ENCODE measurements at places on chromosomes 5 and 9.

GRCh38 chr5:88555674-88556073 is 287.0 kb upstream of the TMEM161B start:
- no peak for DNase-seq

- DNase-seq: no peak
These were observed 27.0 kb downstream of the AQP7 start for GRCh38 chr9:33375238-33375840.

GRCh38 chr5:126403876-126404275 is 19.3 kb upstream of the GRAMD2B start:
- DNase-seq: no peak

DNA sequence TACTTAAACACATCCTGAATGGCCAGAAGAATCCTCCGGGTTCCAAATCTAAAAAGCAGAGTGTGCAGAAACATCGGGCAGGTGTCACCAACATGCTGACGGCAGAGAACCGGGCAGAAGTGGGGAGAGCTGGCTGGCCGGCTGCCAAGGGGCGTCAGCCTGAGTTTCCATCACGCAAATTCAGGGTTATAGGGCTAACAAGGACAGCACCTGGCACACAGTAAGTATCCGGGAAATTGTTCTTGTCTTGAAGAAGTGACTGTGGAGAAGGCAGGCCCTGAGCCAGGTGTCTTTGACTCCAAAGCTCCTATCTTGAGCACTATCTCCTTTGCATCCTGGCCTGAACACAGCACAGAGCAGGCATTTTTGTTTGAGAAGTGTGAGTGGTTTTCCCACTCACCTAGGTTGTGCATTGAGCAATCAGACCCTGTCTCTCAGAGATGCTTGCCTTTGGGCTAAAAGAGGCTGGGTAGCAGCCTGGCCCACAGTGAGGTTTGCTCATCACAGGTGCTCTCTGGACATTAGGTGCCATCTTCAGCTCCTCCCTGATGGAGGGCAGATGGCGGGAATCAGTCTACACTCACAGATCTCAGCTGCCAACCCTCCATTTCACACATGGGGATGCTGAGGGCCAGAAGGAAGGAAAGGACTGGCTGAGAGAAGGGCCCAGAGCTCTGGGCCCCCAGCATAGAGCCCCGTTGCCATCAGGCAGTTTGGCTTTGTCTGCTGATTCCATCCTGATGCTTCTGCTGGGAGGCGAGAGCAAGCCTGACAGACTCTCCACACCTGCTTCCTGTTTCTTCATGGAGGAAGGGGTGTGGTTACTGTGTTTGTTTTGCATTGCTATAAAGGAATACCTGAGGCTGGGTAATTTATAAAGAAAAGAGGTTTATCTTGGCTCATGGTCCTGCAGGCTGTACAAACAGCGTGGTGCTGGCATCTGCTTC is 52.8 kb downstream of the WHRN start:
- no peak for DNase-seq

GRCh38 chr9:136100700-136101614 is 5.9 kb upstream of the NACC2 start:
- no peak for DNase-seq

- no peak for DNase-seq
These were observed 1.6 kb upstream of the TMED9 start for GRCh38 chr5:177590406-177590805.

GRCh38 chr5:119287547-119288111 is 68.2 kb upstream of the TNFAIP8 start:
- DNase-seq: no peak

DNA sequence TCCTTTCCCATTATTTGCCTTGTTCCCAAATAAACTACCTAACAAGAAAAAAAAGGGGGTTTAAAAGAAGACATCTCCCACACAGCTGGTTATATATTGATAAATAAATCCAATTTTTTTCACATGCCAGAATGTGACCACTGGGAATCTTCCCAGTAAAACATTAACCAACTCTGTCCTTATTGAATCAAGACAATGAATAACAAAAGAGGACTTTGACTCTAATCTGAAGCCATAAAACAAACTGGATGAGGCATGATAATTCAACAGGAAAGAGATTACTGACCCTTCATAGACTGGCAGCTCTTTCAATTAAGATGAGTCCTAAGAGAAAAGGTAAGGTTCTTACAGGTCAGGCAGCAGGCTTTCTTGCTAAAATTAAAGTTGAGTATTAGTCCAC is 165.8 kb upstream of the CDH6 start:
- no peak for DNase-seq

GRCh38 chr9:108634204-108634603 is 221.6 kb downstream of the ACTL7B start:
- no peak for DNase-seq

- no peak for DNase-seq
These were observed 545.2 kb upstream of the ACO1 start for GRCh38 chr9:31839273-31839672.

DNA sequence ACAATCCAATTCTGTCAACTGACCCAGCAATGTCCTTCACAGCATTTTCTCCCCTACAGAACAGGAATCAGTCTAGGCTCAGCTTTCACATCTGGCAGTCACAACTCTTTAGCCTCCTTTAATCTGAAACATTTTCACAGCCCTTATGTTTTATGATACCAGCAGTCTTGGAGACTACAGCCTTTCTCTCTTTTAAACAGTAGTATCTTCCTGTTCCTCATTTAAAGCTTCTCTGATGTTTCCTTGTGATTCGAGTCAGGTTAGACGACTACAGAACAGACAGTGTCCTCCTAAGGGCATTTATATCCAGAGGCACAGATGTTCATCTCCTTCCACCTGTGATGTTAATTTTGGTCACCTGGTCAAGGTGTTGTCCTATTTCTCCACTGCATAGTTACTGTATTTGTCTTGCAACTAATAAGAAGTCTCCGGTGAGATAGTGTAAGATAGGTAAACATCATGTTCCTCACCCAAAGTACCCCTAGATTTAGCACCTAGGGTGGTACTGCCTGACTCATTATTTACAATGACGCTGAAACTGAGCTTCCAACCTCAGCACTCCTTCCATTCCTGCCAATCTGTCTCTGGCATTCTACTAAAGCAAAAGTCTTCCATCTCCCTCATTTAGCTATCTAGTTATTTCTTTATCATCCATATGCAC is 20.7 kb downstream of the TTC39B start:
- DNase-seq: no peak

DNA sequence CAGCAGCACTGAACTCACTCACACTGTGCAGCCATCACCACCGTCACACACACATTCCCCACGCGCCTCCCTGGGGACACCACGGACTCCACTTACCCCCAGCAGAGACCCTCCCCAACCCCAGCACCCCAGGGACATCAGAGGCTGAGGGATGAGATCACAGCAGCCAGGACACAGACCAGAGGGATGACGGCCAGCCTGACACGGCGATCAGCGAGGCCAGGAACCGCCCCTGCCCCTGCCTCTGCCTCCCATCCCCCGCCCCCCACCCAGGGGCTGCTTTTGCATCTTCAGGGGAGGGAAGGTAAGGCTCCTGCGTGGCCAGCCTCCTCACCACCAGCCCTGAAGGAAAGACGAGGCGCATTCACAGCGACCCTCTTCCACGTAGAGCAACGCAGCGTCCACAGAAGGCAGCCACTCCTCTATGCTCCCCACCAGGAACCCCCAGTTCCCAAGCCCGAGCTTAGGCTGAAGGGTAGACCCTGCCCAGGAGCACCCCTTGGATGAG is 104.5 kb downstream of the VAV2 start:
- no peak for DNase-seq

DNA sequence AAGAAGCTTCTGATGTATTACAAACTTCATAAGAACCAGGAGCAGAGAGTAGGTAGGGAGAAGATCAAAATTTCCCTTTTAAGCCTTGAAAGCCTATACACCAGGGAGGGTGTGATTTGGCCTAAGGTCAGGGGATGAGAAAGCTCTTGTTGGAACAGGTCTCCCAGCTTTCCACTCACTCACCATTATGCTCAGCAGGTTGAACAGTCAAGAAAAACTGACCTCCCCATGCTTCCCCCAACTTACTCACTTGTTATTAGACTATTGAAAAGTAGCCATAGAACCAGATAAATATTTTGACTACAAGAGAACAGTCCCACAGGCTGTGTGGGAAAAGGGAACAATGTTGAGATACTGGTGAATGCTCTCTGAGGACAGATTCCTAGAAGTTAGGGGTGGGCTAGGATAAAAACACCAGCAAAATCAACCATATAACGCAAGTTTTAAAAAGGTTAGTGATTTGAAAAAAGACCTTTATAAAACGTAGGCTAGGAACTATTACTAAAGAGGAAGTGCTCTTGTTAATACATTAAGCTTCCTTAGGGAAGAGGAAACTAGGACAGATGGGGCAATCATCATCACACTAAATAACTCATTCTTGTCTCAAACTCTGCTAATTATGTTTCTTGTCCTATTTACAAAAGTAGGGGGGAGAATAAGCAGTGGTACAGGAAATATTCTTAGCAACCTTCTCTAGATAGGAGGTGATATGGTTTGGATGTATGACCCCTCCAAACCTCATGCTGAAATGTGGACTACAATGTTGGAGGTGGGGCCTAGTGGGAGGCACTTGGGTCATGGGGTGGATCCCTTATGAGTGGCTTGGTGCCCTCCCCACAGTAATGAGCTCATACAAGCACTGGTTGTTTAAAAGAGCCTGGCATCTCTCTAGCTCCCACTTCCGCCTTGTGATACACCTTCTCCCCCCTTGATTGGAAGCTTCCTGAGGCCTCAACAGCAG is 31.0 kb downstream of the PCDHGC5 start:
- no peak for DNase-seq

- no peak for DNase-seq
These were observed 416.9 kb upstream of the IRX4 start for GRCh38 chr5:2299388-2300220.

- no peak for DNase-seq
These were observed 9.0 kb downstream of the ABHD17B start for GRCh38 chr9:71901695-71902597.

- DNase-seq: no peak
These were observed 140.2 kb upstream of the BRINP1 start for GRCh38 chr9:119509291-119509905.

GRCh38 chr9:131291795-131292315 is 2.3 kb downstream of the PLPP7 start:
- no peak for DNase-seq

GRCh38 chr9:80437825-80438224 is 866.1 kb downstream of the TLE4 start:
- DNase-seq: no peak

All from GM19239 (cell line).